ENCODE measurements at places on chromosomes 5 and 9.

DNA sequence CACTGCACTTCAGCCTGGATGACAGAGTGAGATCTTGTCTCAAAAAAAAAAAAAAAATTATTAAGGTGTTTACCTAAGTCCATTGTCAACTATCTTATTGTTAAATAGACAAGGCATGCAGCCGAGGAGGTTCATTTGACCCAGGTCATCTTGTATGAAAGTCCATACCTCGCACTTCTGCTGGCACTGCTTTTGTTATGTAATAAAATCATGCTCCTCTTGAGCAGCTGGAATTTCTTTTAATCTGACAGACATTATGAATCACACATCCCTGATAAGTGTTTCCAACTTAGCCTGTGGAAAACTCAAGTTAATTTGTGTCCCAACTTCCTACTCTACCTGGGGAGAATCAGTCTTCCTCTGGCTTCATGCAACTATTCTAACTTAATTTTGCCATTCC lies 315.6 kb upstream of the KLF4 start:
- DNase-seq = no peak

- DNase-seq = no peak
These were observed 60.9 kb upstream of the PIP5K1B start for GRCh38 chr9:68643901-68644809.

GRCh38 chr9:136179761-136180160 lies 25.2 kb downstream of the LHX3 start:
- DNase-seq = no peak

GRCh38 chr9:80622508-80622907 lies 1050.7 kb downstream of the TLE4 start:
- no peak for DNase-seq

DNA sequence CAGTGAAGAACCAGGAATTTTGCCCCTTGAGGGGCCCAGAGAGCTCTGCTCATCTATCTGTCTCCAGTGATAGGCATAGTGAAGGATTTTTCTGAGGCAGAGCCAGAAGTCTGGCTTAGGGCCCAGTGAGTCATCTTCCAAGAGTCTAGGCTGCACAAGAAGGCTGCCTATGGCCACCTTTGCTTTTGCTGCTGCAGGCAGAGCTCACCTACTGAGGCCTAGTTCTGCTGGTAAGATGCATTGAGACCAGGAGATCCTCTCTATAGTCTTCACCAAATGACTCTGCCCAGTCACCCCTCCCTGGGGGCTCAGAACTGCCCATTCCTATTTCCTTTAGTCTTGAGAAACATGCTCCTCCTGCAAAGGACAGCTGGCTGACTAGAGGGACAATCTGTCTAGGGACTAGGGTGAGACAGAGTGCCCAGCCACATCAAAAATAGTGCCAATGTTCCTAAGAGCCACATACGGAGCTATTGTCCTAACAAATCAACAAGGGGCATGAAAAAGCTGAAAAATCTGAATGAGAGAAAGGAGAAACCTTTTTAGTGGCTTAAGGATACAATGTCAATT lies 40.3 kb upstream of the CDKN2AIPNL start:
- no peak for DNase-seq

DNA sequence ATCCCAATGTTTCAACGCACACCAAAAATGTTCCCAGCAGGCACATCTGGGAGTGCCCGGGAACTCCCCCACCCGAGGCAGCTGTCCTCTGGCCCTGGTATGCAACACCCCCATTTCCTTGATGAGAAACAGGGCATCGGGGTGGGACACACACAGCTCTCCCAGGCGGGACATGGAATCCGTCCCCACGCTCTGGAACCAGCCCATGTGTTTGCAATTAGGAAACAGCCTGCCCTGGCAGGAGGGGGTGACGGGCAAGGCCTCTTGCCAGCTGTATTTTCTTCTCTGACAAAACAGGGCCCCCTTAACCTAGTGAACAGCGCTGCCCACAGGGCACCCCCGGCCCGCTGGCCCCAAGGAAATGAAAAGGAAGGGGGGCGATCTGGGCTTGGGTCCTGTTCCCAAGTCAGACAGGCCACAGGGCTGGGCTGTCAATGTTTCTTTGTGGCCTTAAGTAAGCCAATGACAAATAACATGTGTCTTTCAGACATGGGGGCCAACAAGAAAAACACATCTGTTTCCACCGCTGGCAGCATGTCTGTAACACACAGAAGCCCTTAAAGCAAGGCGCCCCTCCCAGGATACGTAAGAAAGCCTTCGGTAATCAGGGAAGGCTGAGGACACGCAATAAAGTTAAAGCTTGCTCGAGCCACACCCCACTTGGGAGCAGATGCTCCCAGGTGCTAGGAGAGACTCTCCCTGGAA lies 125.3 kb downstream of the ROR2 start:
- DNase-seq = no peak

DNA sequence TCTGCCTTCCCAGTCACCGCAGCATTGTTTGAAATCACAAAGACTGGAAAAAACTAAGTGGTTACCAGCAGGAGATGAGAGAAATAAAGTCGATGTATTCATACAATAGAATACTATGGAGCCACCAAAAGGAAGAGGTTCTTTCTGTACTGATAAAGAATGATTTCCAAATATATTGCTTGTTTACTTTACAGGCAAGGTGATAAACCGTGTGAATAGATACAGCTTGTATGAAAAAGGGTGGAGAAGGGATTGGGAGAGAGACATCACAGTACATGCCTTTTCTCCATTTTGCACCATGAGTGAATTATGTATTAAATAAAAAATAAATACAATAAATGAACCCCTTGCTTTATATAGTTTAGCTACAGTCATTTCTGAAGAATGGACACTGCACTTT lies 91.7 kb downstream of the RFK start:
- DNase-seq = no peak

DNA sequence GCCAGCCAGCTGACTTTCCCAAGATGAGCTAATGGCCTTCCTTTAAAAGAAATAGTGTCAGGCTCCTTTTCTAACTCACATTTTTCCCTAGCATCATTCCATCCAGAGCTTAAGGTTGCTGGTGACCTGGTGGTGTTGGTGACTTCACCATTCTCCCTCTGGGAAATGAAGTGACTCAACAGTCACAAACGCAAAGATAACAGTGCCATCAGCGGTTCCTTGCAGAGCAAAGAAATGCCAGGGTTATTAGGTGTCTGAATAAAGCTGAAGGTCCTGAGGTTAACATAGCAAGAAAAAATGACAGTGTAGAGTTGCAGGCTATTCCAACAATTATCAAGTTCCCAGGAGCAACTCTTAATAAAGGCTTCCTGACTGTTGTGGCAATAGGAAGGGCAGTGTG lies 111.8 kb upstream of the SLC44A1 start:
- no peak for DNase-seq

DNA sequence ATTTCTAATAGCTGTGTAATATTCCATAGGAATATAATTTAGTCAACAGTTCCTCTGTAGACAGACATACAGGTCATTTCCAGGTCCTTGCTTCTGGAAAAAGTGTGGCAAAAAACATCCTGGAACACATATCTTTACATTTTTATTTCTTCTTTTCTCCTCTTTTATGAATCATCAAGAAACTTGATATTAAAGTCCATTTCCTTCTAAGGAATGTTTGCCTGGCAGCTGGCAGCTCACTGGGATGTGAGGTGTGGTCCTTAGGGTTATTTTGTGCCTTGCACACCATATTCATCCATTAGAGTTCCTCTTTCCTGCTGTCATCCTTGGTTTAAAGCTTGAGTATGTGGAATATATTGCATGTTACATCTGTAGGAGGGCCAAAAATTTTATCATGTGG lies 122.0 kb downstream of the GALNT10 start:
- DNase-seq = no peak

GRCh38 chr9:94568250-94568889 lies 13.5 kb downstream of the PCAT7 start:
- no peak for DNase-seq

GRCh38 chr5:97245386-97245785 lies 62.3 kb upstream of the RIOK2 start:
- DNase-seq = no peak

GRCh38 chr5:79193643-79194042 lies 42.3 kb upstream of the JMY start:
- DNase-seq = no peak

GRCh38 chr5:179176571-179177230 lies 116.5 kb downstream of the ZNF354C start:
- no peak for DNase-seq

GRCh38 chr5:170745481-170746071 lies 37.9 kb upstream of the GABRP start:
- no peak for DNase-seq

DNA sequence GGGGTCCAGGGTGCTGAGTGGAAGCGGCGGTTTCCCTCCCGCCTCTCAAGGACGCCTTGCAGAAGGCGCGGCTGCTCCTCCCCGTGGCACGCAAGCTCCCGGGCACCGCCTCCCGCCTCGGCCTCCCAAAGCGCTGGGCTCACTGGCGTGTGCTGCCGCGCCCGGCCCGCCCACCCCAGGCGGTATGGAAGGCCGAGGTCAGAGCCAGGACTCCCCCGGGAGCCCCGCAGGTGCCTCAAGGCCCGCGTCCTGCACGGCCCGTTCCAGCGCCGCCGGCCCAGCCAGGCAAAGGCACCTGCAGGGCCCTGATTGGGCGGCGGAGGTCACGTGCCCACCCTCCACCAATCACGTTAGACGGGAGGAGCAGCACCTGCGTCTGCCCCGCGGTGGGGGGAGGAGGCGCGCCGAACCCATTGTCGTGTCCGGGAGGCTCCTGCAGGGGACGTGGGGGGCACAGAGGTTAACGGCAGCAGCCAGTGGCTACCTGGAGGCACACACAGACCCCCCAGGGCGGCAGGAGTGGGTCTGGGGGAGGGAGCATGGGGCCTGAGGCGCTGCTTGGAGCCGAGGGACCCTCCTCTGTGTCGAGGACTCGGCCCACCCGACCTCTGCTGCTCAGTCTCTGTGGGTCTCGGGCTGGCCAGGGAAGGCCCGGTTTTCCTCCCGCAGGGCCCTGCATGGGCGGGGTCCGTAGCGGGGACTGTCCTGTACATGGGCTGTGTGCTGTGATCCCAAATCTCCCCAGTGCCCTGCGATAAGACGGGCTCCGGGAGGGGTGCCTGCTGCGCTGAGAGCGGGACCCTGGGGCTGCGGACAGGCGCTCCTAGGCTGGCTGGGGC lies 2.0 kb upstream of the LCN12 start:
- DNase-seq = peak; percentile 97

GRCh38 chr9:68896486-68896885 lies 117.4 kb downstream of the PRKACG start:
- no peak for DNase-seq

GRCh38 chr5:32027093-32027716 lies 146.9 kb downstream of the GOLPH3 start:
- no peak for DNase-seq

DNA sequence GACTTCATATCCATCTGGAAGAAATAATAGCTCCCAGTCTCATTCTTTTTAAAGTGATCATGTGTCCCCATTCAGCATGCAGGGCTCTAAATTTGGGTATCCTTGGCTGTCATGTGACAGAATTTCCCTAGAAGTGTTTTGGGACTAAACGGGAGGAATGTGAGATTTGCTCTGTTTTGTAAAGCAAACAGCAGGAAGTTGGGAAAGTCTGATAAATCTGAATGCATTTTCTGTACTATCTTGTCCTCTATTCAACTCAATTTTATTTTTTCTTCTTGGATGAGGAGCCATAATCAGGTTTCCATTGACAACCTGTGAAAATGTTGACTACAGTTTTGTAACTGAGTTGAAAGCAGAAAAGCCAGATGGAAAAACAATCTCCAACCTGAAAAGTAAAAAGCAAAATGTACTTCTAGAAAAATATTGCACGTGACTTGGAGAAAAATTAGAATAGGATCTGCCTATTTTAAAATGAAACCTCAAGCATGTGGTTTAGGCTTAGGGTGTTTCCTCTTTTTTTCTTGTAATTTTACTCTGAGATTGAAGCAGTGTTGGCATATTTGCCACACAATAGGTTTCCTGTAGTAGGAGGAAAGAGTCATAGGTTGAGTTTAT lies 76.2 kb upstream of the IL6ST start:
- DNase-seq = no peak

DNA sequence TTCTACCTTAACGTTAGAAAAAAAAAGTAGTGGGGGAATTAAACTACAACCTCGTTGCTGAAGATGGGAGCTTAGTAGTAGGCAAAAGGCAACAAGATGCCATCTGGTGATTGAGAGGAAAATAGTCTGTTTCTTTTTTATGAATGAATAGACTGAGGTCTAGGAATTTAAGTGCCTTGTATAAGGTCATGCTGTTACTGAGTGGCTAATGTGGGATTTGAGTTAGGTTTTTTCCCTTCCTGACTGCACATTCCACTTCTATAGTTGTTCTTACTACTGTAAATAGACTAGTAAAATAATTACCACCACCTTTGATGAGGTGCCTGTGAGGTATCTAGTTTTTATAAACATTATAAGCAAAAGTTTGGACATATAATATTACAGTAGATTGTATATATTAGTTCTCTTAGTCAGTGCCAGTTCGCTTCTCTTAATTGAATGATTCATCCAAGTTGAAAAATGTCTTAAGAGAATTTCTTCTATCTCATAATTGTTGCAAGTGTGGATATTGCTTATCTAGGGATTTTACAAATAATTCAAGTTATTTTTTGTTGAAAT lies 19.1 kb downstream of the FSD1L start:
- no peak for DNase-seq

DNA sequence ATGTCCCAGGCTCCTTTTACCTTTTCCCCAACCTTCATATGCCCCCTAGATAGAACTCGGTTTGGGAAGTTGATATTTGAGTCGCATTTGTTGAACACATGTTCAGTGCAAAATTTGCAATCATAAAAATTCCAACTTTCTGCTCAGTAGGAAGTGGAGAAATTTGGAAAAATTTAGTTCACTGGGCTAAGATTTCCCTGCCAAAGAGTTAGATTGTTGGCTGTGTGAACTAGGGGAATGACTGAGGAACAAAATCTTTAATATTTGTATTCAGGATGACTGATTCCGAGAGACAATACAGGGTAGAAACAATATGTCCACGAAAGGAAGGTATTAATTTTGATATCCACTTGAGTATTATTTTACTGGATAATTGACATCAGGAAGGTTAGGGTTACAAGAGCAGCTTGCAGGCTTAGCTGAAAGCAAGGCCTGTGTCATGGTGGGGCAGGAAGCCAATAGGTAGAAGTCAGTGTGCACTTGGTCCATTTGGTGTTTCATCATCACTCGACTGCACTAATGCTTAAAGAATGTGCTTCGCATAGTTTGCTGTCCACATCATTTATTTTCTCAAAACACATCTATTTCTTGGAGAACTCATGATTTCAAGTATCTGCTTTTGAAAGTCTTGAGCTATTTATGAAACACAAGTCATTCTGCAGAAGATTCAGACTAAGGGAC lies 59.4 kb upstream of the GNA14 start:
- DNase-seq = no peak

- peak; percentile 59 for DNase-seq
These were observed 4.0 kb upstream of the MYORG start for GRCh38 chr9:34380511-34381315.

GRCh38 chr9:129737479-129738274 lies 15.2 kb downstream of the PTGES start:
- DNase-seq = peak; percentile 77

DNA sequence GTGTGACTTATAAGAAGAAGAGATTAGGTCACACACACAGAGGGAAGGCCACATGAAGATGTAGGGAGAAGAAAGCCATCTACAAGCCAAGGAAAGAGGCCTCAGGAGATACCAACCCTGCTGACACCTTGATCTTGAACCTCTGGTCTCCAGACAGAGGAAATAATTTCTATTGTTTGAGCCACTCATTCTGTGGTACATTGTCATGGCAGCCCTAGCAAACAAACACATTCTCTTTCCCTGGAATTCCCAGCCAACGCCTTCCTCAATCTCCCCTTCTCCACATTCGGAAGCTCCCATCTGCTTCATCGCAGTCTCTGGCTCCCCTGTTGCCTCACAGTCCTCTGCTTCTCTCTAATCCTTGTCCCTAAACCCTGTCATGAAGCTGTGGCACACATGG lies 16.7 kb downstream of the PTGS1 start:
- no peak for DNase-seq

- DNase-seq = no peak
These were observed 56.5 kb upstream of the JADE2 start for GRCh38 chr5:134468921-134469400.

All from central memory CD8-positive, alpha-beta T cell (primary cell).